Right lobe of liver (tissue), 6 donors: ENCODE measurements at places on chromosomes 2 and 18. TPM values are rescaled to one million over a fixed set of nuclear protein-coding genes. Genes with fewer than 3 reads are reported as not detected.

The PER2 gene
- total RNA-seq = 4.9 TPM

DNA sequence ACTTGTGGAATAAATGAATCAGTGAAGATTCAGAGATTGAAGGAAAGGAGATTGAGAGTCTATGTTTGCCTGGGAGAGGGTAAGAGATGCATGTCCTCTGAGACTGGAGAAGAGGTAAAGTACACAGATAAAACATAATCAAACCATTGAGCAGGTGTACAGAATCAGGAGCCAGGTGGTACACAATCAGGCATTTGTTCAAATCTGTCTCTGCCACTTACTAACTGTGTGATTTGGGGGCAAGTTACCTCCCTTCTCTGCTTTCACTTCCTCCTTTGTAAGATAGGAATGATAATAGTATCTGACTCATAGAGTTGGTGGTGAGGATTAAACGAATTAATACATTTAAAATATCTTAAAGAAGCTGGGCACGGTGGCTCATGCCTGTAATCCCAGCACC is 94.0 kb downstream of the CDK15 start:
- no peak overlapping the region for H3K4me3 ChIP-seq
- DNase-seq = no peak
- no peak overlapping the region for H3K27ac ChIP-seq
- H3K36me3 ChIP-seq = no peaks in the 10 kb centered on the region
- H3K4me1 ChIP-seq = no peaks in the 10 kb centered on the region

DNA sequence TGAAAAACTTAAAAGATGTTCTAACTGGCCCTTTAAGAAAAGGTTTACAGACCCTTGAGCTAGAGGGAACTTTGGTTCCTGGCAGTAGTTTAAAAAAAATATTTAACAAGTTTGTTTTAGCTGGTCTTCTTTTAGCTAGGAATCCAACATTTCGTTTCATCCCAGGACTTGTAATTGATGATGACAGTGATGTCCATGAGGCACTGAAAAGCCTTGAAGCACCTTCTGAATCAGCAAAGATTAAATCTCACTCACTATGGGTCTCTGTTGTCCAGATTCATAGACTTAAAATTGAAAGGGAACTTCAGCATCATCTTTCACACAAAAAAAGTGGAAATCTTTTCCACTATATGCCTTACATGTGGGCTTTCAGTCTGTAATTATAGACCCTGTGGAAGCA is 102.9 kb upstream of the ETAA1 start:
- no peak overlapping the region for H3K27ac ChIP-seq
- H3K27me3 ChIP-seq = no peaks in the 10 kb centered on the region
- no peaks in the 10 kb centered on the region for H3K36me3 ChIP-seq
- no peak for DNase-seq
- H3K4me3 ChIP-seq = no peak overlapping the region
- no peaks in the 10 kb centered on the region for H3K4me1 ChIP-seq

The FBXO41 gene
- 0.55 TPM for total RNA-seq

The ACMSD gene
- total RNA-seq = 78.2 TPM

The AP1S3 gene
- 12.7 TPM for total RNA-seq

The GKN2 gene
- total RNA-seq = not detected

The TANC1 gene
- total RNA-seq = 11.7 TPM

DNA sequence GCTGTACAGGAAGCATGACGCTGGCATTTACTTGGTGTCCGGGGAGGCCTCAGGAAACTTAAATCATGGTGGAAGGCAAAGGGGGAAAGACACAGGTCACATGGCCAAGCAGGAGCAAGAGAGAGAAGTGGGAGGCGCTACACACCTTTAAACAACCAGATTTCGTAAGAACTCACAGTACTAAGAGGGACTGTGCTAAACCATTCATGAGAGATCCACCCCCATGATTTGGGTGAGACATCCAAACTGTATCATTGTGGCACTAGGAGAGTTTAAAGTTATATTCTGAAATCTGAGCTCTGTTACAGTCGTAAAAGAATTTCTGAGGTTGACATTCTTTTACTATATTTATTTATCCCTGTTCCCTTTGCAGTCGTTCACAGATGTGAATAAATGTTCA is 116.6 kb downstream of the ICA1L start:
- H3K4me1 ChIP-seq = no peaks in the 10 kb centered on the region
- no peaks in the 10 kb centered on the region for H3K27me3 ChIP-seq
- no peak for DNase-seq
- H3K4me3 ChIP-seq = no peak overlapping the region

- no peaks in the 10 kb centered on the region for H3K27me3 ChIP-seq
- no peak overlapping the region for H3K4me3 ChIP-seq
- DNase-seq = no peak
- H3K27ac ChIP-seq = no peak overlapping the region
- H3K4me1 ChIP-seq = no peaks in the 10 kb centered on the region
These were observed 312.9 kb downstream of the GULP1 start for GRCh38 chr2:188604579-188604978.

The HRH4 gene
- 0.06 TPM for total RNA-seq

The IL1RL1 gene
- total RNA-seq = 2.0 TPM

- H3K36me3 ChIP-seq = peaks cover 5% of the 10 kb centered on the region
- H3K4me3 ChIP-seq = no peak overlapping the region
- no peak overlapping the region for H3K27ac ChIP-seq
- DNase-seq = no peak
These were observed 62.4 kb downstream of the MTX2 start for GRCh38 chr2:176331646-176332045.

DNA sequence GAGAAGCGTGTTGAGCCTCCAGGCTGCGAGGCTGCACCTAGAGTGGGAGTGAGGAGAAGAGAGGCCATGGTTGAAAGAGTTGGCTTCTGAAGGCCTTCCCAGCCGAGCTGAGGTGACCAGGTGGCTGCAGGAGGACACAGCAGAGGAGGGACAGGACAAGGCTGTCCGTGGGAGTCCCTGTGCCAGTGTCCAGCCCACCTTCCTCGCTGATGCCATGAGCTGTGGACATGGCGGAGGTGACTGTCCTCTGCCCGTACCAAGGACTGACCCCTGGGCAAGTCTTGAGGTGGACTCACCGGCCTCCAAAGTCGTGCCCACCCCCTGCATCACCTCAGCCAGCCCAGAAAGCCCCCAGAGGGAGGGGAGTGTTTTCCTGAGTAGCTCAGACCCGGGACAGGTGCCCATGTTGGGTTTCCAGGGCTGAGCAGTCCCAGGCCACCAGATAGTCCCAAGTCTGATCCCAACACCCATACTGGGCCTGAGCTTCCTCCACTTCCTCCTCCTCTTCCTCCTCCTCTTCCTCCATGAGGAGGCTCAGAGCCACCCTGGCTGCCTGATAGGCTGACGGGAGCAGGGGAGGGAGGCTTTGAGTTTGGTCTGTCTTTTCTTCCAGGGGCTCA is 43.0 kb upstream of the FOSL2 start:
- no peak for DNase-seq
- H3K27ac ChIP-seq = no peak overlapping the region
- H3K36me3 ChIP-seq = no peaks in the 10 kb centered on the region
- H3K27me3 ChIP-seq = no peaks in the 10 kb centered on the region
- no peak overlapping the region for H3K4me3 ChIP-seq
- peaks cover 11% of the 10 kb centered on the region for H3K4me1 ChIP-seq
